ENCODE measurements at places on chromosomes 1 and 21.

DNA sequence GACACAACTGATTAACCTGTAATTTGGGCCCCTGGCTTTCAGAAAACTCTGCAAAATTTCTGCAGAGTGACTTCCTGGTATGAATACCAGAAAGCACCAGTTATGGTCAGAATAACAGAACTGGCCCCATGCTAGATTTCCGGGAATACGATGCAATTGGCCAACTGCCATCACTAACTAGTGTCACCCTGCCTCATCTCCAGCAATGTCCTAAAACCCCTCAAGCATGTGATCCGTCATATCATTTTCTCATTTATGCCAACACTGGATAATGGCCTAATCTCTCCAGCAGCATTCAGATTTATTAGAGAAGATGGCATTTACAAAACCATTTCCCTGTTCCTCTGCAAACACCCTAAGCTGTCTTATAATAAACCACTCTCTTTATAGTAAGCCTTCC lies 15.4 kb downstream of the KAZN start:
- DNase-seq = no peak

DNA sequence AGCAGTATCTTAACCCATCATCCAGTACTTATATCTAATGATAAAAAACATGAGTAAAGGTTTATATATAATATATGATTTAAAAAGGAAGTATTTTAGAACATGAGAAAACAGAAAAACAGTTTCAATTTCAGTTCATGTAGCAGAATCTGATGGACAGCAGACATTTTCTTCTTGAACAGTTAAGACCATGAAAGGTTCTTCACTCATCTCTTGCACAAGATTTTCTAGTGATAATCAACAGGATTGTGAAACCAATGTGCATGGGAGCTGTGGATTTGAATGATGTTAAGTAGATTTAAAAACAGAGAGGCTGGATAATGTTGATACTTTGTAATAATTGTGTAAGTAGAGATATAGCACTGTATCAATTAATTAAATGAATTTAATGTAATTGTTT lies 1297.6 kb downstream of the BRINP3 start:
- no peak for DNase-seq

GRCh38 chr1:33515607-33516006 lies 43.2 kb downstream of the ZSCAN20 start:
- no peak for DNase-seq

GRCh38 chr1:170162459-170163246 lies 16.9 kb downstream of the NTMT2 start:
- no peak for DNase-seq

GRCh38 chr1:4695241-4695640 lies 40.8 kb downstream of the AJAP1 start:
- DNase-seq = no peak

GRCh38 chr1:41093826-41094225 lies 72.3 kb upstream of the SLFNL1 start:
- DNase-seq = no peak

DNA sequence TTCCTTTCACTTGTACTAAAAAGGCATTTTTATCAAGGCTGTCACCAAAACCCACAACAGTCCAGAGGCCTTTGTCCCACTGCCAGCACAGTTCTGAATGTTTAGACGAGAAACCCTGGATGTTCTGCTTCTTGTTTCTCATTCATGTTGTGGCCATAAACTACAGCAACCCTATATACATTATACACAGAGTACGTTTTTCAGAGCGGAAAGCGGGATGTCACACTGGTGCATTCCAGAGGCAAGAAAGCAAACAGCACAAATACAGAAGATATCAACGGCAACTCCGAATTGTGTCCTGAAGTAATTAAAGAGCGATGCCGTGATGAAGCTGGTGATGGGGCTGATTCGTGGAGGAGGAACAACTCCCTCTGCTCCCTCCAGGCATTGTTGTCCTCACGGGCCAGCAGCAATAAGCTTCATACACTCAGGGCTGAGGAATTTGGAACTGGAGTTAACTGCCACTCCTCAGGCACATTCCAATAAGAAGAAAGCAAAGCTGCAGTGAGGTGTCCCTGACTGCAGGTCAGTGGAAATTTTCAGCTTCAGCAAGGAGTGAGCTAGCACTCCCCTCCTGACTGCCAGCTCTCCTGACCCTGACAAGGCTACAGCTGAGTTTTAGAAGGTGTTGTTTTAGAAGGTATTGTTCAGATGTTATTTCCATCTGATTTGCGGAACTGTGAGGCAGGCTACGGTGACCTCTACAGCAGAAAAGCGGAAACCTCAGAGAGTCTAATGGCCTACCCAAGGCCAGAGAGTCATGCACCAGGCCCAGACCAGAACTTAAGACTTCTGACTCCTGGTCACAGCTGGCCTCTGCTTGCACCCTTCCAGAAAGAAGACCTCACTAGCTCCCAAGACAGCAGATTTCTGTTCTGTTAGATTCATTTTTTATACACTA lies 149.0 kb downstream of the TGFBR3 start:
- no peak for DNase-seq

GRCh38 chr1:101915597-101915996 lies 81.1 kb downstream of the OLFM3 start:
- no peak for DNase-seq

DNA sequence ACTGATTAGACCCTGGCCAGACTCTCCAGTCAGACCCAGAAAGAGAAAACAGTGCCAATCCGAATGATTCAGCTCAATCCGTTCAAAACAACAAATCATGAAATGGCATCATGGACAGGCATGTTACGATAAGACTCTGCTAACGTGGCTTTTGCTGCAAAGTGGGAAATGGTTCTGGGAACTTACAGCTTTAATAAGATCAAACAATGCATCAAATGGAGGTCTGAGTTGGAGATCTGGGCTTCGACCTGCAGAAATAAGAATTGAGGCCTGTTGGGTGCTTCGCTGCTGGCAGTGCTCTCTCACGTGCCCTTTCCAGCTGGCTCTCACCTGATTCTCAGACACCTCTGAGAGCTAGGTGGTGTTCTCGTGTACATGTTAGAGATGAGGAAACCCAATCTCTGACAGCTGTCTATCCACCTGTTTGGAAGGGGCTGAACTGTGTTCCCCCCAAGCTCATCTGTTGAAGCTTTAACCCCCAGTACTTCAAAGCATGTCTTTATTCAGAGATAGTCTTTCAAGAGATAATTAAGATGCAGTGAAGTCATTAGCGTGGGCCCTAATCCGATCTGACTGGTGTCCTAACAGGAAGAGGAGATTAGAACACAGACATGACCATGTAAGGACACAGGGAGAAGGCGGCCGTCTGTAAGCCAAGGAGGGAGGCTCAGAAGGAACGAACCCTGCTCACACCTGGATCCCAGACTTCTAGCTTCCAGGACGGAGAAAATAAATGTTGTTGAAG lies 45.5 kb upstream of the ETS2 start:
- no peak for DNase-seq

DNA sequence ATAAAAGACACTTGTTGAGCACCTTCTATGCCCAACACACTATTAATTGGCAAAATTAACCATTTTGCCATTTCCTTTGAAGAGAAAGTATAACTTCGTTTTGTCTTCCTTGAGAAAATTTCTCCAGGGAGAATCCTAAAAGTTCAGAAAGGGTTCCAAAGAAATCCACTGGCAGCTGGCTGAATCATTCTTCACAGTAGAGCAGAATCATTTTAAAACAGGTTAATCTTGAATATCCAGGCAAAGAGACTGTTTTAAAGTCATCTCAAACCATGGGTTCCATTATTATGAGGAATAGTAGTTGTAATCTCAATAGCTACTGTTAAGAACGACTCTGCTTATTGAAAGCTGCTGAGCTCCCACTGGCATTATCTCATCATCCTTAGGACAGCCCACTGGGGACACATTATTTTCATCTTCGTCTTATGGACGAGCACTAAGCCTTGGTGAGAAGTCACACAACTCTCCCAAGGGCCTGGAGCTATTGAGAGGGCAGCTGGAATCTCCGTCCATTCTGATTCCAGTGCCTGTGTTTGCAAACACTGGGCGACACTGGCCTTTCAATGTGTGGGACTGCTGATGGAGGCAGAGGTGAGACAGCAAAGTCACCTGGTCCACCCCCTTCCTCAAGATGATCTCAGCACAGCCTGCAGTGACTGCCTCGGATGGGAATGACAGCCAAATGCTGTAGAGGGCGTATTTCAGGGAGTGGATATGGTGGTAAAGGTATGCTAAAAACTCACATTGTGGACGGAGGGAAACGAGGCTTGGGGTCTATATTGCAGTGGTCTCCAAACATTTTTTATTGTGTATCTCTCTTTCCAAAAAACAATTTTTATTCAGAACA lies 15.3 kb upstream of the PGBD5 start:
- no peak for DNase-seq

GRCh38 chr1:79052829-79053449 lies 46.4 kb upstream of the ADGRL4 start:
- no peak for DNase-seq

DNA sequence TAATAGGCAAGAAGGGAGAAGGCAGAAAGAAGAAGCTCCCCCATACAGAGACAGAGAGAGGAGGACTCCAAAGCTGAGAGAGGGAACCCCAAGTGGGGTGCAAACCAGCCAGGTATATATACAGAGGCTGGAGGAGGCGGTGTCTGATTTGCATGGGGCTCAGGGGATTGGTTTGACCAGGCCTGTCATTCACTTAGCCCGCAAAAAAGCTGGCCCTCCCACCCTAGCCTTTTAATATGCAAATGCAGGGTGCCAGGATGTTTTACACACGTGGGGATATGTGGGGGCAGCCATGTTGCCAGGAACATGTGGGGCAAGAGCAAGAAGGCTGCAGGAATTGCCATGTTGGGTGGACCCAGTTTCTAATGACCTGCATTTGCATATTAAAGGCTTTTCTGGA lies 37.0 kb upstream of the TENT5B start:
- no peak for DNase-seq

- DNase-seq = no peak
These were observed 56.8 kb upstream of the PTGFRN start for GRCh38 chr1:116852910-116853309.

- no peak for DNase-seq
These were observed 59.3 kb upstream of the GJB5 start for GRCh38 chr1:34695580-34695979.

DNA sequence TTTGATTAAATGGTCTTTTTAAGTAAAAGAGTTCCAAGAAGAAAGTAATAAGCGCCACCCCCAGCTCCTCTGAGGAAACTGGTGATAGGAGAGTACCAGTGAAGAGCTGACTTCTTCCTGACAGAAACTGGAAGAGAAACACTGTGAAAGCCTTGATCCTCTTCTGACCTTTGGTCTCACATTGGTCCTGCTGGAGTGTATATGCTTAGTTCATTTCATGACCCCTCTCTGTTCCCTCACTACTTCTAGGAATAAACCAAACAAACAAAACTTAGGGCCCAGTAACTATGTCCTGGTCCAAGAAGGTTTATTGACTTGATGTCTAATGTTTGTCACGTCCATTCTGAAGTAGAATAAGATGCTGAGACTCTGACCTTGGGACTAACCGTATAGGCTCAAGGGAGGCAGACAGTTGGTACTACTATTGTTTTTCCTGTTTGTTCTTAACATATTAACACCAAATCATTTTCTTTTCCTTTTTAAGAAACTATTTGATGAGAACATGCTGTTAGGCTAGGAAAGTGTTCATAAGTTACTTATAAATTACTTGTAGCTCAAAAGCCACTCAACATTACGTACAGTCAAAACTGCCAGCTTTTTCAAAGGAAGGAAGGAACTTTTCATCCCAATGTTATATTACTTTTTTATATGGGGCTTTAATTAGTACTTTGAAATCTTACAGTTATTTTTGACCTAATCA lies 57.9 kb downstream of the MIER1 start:
- DNase-seq = no peak

DNA sequence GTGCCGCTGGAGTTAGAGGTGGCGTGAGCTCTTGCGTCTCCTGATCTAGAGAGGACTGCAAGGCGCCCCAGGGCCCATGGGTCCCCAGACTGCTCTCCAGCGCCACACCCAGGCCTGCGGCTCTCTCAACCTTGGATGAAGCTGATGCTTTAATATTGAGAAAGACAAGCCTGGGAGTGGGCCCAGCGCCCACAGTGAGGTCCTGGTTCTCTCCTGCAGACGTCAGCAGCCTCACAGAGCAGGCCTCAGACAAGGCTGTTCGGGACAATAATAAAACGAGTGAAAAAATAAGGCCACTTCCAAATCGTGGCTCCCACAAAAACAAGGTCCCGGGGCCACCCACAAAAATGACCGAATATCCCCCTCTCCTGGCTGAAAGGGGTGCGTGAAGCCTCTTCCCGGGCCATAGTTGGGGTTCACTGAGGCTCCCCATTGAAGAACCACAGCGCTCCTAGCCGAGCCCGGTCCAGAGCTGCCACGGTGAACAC lies 6.0 kb upstream of the DNMT3L start:
- DNase-seq = no peak

- DNase-seq = no peak
These were observed 9.9 kb downstream of the SEC16B start for GRCh38 chr1:177959811-177960515.

DNA sequence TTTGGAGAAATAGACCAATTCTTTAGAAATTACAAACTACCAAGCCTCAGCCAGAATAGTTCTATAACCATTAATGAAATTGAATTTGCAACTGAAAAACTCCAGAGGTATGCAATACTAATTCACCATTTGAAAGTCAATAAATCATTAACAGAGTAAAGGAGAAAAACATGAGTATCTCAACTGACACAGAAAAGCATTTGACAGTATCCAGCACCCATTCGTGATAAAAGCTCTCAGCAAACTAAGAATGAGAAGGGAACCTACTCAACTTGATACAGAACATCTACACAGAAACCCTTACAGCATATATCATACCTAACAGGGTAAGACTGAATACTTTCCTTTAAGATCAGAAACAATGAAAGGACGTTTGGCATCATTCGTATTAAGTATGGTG lies 54.3 kb downstream of the ST6GALNAC5 start:
- DNase-seq = no peak

- no peak for DNase-seq
These were observed 57.8 kb upstream of the NFASC start for GRCh38 chr1:204812842-204813241.

DNA sequence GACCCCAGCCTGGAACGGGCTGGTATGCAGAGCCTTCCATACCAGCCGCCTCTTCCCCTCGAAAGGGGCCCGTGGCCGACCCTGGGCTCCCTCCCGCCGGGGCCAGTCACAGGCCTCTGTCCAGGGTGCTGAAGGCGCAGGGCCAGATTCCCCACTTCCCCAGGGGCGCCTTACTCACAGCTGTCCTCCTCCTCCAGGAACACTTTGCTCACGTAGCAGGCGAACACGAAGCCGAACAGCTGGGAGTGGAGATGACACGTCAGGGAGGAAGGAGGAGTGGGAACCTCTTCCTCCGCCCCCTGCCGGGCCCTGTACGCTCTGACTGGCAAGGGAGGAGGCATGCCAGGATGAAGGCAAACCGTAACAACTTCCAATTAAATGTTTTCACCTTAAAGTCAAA lies 57.3 kb downstream of the NKAIN1 start:
- peak; percentile 5 for DNase-seq

- DNase-seq = no peak
These were observed 67.7 kb downstream of the HSF2BP start for GRCh38 chr21:43591571-43591970.

DNA sequence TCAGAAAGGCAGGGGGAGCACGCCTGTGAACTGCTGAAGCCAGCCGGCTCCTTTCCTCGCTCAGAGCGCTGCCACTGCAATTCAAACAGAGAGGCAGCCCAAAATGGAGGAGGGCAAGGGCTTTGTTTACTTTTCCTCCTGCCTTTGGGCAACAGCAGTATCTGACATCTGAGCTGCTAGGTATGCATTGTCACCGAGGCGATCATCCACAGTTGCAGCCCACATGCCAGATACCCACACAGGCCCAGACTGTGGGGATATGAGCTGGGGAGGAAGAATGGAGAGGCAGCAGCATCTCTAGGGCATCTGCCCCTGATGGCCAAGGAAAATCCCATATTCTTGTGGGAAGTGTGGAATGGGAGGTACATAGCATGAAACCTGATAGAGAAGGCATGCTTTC lies 357.1 kb downstream of the BARHL2 start:
- no peak for DNase-seq

Data from amygdala (tissue), 56 donors.